Femur (tissue), 1 donor: ENCODE measurements at places on chromosomes 13 and 19.

DNA sequence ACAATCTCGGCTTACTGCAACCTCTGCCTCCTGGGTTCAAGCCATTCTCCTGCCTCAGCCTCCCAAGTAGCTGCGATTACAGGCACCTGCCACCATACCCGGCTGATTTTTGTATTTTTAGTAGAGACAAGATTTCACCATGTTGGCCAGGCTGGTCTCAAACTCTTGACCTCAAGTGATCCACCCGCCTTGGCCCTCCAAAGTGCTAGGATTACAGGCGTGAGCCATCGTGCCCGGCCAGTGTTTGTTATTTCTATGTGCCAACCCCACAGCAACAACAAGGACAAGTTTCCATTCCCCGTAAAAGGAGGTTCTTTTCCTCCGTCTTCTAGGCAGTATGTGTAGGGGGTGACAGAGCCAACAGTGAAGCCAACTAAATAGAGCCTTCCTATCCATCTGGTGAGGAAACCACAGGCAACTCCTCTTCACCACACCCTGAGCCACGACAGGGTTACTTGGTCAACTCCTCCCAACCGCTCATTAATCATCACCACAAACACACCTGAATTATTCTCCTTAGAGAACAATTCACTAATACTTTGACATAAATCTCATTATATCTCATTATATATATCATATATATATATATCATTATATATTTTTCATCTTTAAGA, 25.5 kb downstream of the FOXO1 start:
- DNase-seq: no peak

GRCh38 chr13:28340272-28340793, 154.6 kb downstream of the FLT1 start:
- no peak for DNase-seq

DNA sequence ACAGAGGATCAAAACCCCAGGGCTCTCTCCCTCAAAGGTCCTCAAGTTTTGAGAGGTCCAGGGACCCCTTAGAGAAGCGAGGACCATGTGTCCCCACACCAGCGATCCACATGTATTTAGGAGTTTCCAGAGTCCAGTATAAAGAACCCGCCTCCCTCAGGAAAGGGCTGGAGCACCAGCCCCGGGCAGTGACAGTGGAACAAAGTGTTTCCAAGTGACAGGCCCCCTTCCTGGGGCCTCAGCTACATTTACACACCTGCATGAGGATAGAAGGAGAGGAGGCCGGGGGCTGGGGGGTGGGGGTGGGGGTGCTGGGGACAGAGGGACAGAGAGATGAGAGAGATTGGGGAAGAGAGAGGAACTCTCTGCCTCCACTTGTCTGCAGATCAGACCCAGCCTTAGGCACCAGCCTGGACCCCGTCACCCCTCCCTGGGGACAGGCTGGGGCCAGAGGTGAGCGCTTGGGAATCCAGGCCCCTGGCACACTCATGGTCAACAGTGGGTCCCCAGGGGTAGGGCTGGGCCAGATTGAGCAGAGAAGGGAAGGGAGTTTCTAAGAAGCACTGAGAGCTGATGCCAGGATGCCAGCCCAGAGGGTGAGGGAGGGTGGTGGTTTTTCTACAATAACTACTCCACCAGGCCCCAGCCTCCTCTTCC, 802 bp downstream of the BCAM start:
- DNase-seq: no peak

- no peak for DNase-seq
These were observed 79.8 kb downstream of the CHST8 start for GRCh38 chr19:33701565-33701964.

DNA sequence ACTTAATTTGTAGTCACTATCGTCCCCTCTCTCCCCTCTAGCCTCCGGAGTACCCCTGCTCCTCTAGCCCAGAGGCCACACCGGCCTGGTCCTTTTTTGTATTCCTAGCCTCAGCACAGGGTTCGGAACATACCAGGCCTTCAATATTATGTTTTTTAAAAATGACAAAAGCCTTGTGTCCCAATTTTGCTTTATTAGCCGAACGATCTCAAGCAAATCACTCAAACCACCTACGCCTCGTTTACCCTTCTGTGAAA, 463 bp upstream of the POMP start:
- peak; percentile 32 for DNase-seq

DNA sequence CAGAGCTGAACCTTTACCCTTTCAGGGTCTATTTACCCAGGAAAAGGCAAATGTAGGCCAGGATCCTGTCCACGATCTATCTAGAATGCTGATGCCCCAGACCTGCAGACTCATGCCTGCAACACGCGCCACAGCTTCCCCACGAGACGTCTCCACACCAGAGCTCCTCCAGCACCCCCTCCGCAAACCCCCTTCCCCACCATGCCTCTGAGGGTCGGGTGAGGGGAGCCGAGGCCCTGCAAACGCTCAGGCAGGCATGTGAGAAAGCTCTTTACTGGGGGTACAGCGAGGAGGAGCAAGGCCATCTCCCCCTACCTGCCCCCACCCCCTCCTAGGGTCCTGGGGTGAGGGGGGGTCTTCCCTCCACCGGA, 8.9 kb downstream of the DYRK1B start:
- DNase-seq: no peak

DNA sequence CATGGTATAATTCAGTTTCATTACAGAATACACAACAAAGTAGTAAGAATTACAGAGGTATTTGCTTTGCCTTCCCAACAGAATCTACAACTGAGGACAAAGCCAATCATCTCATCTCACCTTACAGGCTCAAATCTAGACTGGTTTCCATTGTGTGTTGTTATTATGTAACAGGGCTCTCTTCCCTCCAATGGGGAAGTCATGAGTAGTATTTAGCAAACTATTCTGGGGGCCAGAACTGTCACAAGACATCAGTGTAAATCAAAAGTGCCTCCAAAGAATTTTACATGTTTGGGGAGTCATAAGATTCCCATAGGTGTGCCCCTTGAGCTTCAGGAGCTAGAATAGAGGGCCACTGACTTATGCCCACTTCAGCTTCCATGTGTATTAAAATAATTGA, 187.0 kb upstream of the EDNRB start:
- DNase-seq: no peak

DNA sequence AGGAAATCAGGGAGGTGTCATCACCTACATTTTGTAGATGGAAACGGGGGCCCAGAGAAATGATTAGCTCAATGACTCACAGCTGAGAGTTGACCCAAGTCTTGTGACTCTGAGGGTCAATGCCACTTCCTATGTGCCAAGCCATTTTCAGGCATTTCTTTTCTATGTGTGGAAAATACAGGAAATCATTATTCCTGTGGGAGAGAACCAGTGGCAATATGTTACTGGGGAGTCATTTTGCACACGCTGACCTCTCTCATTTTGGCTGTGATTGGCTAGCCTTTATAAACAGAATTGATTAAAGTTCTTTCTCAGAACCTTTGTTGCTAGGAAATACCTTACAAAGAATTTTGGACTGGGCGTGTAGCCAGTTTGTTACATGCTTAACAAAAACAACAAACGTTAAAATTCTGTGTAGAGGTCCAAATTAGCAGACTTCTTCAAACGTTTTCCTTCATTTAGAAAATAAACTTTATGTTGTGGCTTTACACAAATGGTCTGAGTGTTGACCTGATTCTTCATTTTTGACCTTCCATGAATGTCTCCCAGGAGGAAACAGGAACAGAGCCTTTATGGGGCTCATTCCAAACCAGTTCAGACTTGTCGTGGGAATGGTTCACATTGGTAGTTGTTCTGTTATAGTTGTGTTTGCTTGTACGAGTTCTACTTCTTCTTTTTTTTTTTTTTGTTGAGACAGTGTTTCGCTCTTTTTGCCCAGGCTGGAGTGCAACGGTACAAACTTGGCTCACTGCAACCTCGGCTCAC, 11.4 kb downstream of the PCCA start:
- DNase-seq: no peak

- DNase-seq: peak; percentile 83
These were observed 8.7 kb downstream of the HOMER3 start for GRCh38 chr19:18932216-18932841.

GRCh38 chr13:97341135-97341534, 92.8 kb upstream of the RAP2A start:
- no peak for DNase-seq

- no peak for DNase-seq
These were observed 3.1 kb upstream of the PTPRH start for GRCh38 chr19:55212447-55212846.

DNA sequence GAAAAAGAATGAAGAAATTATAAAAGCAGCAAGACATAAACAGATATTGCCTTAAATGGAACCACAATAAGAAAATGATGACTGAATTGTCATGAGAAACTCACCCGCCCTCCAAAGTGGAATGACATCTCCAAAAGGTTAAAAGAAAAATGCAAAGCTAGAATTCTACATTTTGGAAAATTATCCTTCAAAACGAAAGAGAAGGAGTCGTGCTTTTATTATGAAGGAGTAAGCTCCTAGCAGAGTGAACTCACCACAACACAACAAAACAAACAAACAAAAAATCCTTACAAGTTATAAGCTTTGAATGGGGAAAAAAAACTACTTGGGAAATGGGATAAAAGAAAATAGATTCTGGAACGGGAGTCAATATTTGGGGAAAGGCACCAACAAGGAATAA, 6.7 kb downstream of the SIGLEC14 start:
- no peak for DNase-seq

DNA sequence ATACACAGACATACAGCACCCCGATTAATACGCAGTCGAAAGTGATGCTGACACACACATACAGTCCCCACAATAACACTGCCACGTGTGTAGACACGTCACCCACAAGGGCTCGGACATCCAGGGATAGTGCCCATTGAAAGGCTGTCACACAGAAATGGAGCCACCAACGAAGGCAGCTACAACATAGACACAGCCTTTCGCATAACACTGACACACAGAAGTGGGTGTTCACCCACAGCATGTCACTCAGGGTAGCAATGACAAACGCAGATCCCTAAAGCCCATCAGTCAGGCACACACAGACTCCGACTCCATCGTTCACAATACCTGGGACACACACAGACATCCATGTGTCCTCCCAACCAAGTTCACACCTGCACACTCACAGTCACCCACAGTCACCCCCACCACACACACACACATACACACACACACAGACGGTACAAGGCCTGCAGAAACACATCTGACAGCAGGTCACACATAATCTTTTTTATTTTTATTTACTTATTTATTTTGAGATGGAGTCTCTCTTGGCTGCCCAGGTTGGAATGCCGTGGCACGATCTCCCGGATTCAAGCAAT, 10.4 kb upstream of the NANOS3 start:
- peak; percentile 23 for DNase-seq

GRCh38 chr13:27172495-27172842, 858 bp upstream of the USP12 start:
- DNase-seq: no peak

DNA sequence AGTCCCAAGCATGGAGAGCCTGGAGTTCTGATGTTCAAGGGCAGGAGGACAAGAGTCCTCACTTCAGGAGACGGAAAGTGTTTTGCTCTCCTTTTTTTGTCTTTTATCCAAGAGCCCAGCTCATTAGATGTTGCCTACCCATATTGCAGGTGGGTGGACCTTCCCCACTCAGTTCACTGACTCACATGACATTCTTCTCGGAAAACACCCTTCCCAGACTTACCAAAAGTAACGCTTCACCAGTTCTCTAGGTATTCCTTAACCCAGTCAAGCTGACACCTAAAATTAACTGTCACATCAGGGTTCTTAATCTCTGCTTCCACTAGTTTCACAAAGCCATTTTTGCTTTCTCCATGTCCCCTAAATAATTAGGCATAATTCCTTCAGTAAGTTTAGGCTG, 2215.4 kb upstream of the PCDH20 start:
- DNase-seq: no peak

- DNase-seq: no peak
These were observed 120.5 kb upstream of the SPACA7 start for GRCh38 chr13:112255550-112256120.
